Activated CD4-positive, alpha-beta memory T cell treated with anti-CD3 and anti-CD28 coated beads for 36 hours (primary cell): ENCODE measurements at places on chromosomes 3 and 15. TPM values are rescaled to one million over a fixed set of nuclear protein-coding genes. Genes with fewer than 3 reads are reported as not detected.

The NANOGP8 gene
- not detected for total RNA-seq

The ARIH1 gene
- total RNA-seq = 169 TPM

The STX19 gene
- not detected for total RNA-seq

The FAM131A gene
- total RNA-seq = 8.9 TPM

The PLSCR2 gene
- total RNA-seq = not detected

The ALCAM gene
- 20.6 TPM for total RNA-seq

The NPHP3 gene
- 13.6 TPM for total RNA-seq

The CLASP2 gene
- total RNA-seq = 46.6 TPM

The PLA1A gene
- 0.34 TPM for total RNA-seq

- no peak overlapping the region for H3K4me3 ChIP-seq
- no peak overlapping the region for H3K27ac ChIP-seq
- H3K36me3 ChIP-seq = no peaks in the 10 kb centered on the region
Measured at GRCh38 chr15:39213385-39213840, 367.5 kb upstream of the THBS1 start.

GRCh38 chr3:124439603-124440002 is 290.6 kb upstream of the UMPS start:
- no peak overlapping the region for H3K4me3 ChIP-seq
- no peaks in the 10 kb centered on the region for H3K36me3 ChIP-seq
- DNase-seq = no peak
- H3K27ac ChIP-seq = no peak overlapping the region
- no peaks in the 10 kb centered on the region for H3K4me1 ChIP-seq

- no peaks in the 10 kb centered on the region for H3K4me1 ChIP-seq
- no peak overlapping the region for H3K4me3 ChIP-seq
- no peaks in the 10 kb centered on the region for H3K36me3 ChIP-seq
- DNase-seq = no peak
- no peaks in the 10 kb centered on the region for H3K27me3 ChIP-seq
Measured at GRCh38 chr3:71846185-71846584, 61.2 kb upstream of the PROK2 start.

GRCh38 chr3:188455748-188456147 is 301.8 kb downstream of the LPP start:
- H3K4me3 ChIP-seq = no peak overlapping the region
- no peak for DNase-seq
- H3K36me3 ChIP-seq = no peaks in the 10 kb centered on the region
- no peak overlapping the region for H3K27ac ChIP-seq

GRCh38 chr15:79032656-79033055 is 57.9 kb downstream of the RASGRF1 start:
- no peak overlapping the region for H3K4me3 ChIP-seq
- DNase-seq = no peak
- H3K27ac ChIP-seq = no peak overlapping the region
- H3K27me3 ChIP-seq = peaks cover 4% of the 10 kb centered on the region

GRCh38 chr3:177538048-177538749 is 340.9 kb upstream of the TBL1XR1 start:
- no peaks in the 10 kb centered on the region for H3K27me3 ChIP-seq
- H3K36me3 ChIP-seq = no peaks in the 10 kb centered on the region
- no peak overlapping the region for H3K4me3 ChIP-seq
- H3K27ac ChIP-seq = peak overlapping the region; percentile 67
- no peak for DNase-seq
- H3K4me1 ChIP-seq = peaks cover 40% of the 10 kb centered on the region

- no peak for DNase-seq
- no peak overlapping the region for H3K4me3 ChIP-seq
- H3K27ac ChIP-seq = no peak overlapping the region
- H3K27me3 ChIP-seq = no peaks in the 10 kb centered on the region
- H3K36me3 ChIP-seq = peaks cover 31% of the 10 kb centered on the region
- peaks cover 86% of the 10 kb centered on the region for H3K4me1 ChIP-seq
Measured at GRCh38 chr3:51682526-51682925, 11.5 kb downstream of the TEX264 start.

DNA sequence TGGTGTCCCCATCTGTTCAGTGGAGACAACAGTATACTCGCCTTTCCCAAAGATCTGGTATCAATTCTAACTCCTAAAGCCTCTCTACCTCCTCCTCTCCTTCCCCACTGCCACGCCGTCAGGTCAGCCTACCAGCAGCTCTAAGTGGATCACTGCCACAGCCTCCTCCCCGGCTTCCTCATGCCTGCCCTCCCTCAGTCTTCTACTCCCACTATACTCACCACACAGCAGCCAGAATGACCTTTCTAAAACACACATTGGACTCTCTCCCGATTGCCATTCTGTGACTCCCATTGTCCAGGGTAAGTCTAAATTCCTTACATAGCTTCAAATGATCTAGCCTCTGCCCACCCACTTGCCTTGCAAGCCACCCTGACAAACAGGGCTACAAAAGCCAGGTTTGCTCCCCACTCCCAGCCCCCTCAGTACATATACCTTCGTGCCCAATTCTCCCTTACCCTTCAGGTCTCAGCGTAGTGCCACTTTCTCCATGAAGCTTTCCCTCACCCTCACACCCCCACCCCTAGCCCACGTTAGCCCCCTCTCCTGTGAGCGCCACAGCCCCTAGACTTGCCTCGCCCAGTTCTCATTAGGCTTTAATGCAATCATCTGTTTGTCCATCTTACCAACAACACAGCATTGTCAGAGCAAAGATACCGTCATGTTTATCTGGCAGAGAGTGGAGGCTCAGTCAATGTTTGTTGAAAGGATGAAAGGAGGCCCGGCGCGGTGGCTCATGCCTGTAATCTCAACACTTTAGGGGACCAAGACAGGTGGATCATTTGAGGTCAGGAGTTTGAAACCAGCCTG is 9.5 kb upstream of the SEMA7A start:
- DNase-seq = no peak
- peaks cover 15% of the 10 kb centered on the region for H3K36me3 ChIP-seq
- no peak overlapping the region for H3K27ac ChIP-seq
- H3K4me1 ChIP-seq = peaks cover 6% of the 10 kb centered on the region
- H3K27me3 ChIP-seq = no peaks in the 10 kb centered on the region
